ENCODE measurements at places on chromosomes 2 and 18.
A peak's percentile ranks its signal among the peaks of the same experiment; 100 is the strongest.

DNA sequence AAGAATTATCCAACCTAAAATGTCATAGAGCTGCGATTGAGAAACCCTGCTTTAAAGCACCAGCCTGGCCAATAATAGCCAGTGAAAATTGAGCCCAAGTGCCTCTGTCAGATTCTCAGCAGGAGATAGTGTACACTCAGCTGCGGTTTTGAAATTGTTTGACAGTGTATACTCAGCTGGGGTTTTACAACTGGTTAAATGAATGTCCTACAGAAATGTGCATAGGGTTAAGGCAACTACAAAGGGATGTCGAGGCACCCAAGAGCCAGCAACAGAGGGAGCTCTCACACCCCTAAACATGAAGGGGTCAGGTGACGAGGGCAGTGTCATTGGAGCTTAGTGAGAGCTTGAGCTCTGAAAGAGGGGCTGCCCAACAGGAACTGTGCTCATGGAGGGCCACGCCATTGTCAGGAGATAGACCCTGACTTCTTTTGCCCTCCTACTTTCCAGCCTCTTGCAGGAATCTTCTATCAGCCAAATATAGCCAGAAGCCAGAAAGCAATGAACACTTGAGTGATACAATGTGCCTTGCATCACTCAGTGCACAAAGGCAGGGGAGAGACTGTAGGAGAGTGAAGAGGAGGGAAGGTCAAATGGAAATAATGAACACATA is 15.1 kb downstream of the ACTG2 start:
- DNase-seq = peak; percentile 34

DNA sequence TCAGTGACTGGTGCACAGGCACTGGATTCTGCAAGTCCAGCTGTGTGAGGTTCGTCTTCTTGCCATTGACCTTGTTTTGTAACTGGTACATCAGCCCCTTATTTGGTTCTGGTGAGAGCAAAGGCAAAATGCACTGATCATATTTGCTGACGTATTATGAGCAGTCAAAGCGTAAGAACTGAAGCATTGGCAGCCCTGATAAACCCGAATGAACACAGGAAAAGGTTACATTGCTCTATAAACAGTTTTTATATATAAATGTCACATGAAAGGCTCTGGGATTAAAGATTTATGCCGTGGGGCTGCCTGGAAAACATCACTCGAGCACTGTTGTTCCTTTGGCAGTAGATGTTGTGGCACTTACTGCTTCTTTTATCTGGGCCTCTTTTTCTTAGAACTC is 167.9 kb downstream of the IRS1 start:
- peak; percentile 10 for DNase-seq

- DNase-seq = no peak
Measured at GRCh38 chr2:86073225-86073624, 32.5 kb downstream of the POLR1A start.

DNA sequence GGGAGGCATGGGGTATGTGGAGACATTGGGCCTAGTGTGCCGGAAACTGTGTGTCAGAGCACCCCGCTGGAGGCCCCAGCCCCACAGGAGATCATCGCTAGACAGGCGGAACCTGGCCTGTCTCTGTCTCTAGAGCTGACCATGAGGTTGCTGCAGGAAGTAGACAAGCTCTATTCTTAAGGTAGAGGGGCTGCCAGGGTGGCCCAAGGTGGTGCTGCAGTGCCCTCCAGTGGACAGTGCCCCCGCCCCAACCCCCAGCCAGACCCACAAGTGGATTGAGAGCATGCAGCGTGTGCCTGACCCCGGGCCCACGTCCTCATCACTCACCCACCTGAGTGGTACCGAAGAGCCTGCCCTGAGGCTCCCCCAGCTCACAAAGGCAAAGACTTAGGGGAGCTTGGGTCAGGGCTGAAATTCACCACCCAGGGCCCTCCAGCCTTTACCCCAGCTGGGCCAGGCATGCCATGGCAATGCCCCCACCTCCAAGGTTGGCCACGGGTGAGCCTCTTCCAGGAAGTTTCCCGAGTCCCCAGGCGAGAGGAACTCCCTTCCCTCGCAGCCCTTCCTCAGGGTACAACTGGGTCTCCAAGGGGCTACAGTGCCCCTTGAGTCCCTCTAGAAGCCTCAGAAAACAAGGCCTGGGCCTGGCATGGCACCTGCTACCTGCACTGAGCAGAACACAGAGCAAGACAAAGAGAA is 155.0 kb downstream of the TTC32 start:
- DNase-seq = peak; percentile 83

- DNase-seq = no peak
Measured at GRCh38 chr2:182858671-182859070, 7.8 kb downstream of the FRZB start.

DNA sequence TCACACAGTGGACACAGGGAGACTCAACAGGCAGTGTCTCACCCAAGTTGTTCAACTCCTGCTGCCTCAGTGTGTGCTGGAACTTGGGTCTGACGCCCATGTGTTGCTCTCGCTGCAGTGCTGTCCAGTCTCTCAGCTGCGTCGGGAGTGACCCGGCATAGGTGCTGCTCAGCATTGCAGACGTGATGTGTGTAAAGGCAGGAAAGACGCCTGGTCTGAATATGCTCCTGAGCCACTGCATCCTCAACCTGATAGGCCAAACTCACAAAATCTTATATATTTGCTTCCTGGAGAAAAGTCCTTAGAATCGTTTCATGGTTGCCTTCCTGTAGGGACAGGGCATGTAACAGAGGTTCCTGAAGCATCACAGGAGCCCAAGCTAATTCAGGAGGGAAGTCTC is 152.9 kb downstream of the INSIG2 start:
- DNase-seq = no peak

DNA sequence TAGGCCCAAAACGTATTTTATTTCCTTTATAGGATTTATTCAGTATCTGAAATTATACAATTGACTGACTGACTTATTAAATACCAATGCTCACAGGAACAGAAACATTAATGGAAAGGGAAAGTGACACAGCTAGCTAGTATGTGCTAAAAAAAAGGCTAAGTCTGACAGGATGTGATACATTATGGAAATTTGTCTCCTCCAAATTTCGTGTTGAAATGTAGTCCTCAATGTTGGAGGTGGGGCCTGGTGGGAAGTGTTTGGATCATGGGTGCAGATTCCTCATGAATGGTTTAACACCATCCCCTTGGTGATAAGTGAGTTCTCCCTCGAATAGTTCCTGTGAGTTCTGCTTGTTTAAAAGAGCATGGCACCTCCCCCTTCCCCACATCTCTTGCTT is 70.6 kb upstream of the WDR75 start:
- no peak for DNase-seq

GRCh38 chr2:229081411-229081810 is 189.7 kb downstream of the PID1 start:
- DNase-seq = no peak

- DNase-seq = no peak
Measured at GRCh38 chr2:238339814-238340213, 19.5 kb downstream of the TRAF3IP1 start.
